ENCODE measurements at places on chromosomes 16 and 17.

- no peak for DNase-seq
Observed at GRCh38 chr17:80465327-80465974, 11.0 kb downstream of the NPTX1 start.

DNA sequence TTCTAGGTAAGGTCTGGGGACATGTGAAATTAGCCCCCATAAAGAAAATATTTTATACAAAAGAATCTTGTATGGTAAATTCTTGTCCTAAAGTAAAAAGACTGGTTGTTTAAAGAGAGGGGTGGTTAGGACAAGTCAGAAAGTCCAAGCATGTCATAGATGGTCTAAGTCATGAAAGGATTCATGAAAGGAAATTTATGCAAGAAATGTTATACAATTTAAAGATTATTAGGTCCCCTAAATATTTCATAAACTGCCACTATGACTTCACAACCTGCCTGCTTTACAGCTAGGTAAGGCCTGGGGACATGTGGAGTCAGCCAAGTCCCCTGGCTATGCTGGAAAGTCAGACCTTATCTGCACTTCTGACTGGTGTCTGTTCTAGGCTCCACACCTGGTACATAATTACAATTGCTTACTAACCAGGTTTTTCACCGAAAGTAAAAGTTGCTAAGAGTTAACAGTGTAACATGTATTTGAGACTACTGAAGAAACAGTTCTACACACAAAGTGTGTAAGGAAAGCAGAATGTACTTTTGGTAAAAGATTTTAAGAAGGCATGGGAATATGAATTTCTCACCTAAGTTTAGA lies 17.0 kb downstream of the N4BP1 start:
- no peak for DNase-seq

DNA sequence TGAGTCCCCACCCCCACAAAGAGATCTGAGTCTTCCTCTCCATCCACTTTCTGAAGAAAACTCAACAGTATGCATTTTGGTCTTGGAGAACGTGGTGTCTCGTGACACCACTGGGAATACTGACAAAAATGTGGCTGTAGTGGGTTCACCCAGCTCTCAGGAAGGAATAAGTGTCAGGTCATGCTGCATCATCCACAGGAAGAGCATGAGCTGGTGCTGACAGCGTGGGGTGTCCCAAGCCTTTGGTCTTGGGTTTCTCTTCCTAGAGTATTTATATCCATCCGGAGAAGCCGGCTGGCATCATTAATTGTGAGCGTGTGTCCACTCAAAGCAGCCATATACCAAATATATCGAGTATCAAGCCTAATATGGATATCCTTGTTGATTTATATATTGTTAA lies 55.9 kb downstream of the C17orf67 start:
- DNase-seq, result no peak

- no peak for DNase-seq
Observed at GRCh38 chr17:31249835-31250141, 47.3 kb downstream of the OMG start.

DNA sequence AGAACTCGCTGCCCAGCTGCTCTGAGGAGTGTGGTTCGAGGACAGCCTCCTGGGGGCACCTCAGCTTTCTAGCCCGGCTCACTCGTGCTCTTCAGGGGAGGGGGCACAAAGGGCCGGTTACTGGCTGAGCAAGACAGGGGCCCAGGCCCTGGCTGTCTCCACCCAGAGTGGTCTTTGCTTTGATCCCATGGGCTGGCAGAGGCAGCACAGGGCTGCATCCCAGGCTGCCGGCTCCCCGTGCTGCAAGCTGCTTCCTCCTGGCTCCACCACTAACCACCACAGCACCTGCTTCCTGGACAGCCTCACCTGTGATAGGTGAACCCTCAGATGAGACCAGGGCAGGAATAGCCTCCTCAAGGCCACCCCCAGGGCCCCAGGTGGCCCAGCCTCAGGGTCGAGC lies 6.8 kb downstream of the SPPL2C start:
- DNase-seq, result no peak

DNA sequence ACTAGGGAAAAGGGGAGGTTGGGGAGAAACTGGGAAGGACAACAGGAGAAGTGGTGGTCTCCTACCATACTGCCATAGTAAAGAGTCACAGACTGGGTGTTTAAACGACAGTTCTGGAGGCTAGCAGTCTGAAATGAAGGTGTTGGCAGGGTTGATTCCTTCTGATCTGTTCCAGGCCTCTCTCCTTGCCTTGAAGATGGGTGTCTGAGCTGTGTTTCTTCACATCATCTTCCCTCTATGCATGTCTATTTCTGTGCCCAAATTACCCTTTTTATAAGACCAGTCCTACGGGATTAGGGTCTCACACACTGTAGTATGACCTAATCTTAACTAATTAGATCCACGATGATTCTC lies 79.8 kb upstream of the TMEM97 start:
- no peak for DNase-seq

- peak; percentile 81 for DNase-seq
Observed at GRCh38 chr17:28494445-28495188, 11.5 kb upstream of the FOXN1 start.

DNA sequence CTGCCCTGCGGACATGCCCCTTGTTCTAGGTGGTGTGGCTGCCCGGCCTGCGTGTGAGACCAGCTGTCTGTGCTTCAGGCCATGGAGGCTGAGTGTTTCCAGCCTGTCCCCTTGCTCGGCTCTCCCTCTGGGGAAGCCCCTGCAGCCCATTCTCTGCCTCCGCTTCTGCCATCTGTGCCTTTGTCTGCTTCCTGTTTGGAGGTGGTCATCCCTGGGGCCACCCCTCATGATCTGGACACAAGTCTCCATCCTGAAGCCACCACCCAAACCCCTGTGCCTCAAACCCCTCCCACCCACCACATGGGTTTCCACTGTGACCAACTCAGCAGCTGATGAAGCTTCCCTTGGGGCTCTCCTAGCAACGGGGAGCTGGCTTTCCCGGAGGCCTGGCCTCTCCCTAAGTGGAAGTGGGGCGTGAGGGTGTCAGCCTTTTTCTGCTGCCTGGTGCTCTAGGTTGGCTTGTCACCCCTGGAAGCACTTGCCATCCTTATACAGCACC lies 184.9 kb downstream of the SEC14L1 start:
- no peak for DNase-seq

GRCh38 chr17:14196377-14196997 lies 40.2 kb downstream of the CDRT15 start:
- DNase-seq, result no peak

DNA sequence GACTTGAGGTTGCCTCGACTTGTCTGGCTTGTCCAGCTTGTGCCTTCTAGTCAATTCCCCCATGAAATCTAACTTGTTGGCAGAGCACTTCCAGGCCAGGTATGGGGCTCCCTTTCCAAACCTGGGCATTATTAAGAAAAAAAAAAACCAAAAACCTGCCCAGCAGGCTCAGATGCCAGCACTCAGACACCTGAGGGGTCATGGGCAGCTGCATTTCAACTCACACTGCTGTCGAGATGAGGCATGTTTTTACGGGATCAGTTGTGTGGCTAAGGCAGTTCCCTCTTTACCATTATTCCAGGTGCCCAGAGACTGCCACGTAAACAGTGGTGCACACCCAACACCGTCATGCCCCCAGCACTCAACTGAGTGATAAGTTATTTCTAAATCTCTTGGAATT lies 17.8 kb downstream of the TMEM11 start:
- no peak for DNase-seq

DNA sequence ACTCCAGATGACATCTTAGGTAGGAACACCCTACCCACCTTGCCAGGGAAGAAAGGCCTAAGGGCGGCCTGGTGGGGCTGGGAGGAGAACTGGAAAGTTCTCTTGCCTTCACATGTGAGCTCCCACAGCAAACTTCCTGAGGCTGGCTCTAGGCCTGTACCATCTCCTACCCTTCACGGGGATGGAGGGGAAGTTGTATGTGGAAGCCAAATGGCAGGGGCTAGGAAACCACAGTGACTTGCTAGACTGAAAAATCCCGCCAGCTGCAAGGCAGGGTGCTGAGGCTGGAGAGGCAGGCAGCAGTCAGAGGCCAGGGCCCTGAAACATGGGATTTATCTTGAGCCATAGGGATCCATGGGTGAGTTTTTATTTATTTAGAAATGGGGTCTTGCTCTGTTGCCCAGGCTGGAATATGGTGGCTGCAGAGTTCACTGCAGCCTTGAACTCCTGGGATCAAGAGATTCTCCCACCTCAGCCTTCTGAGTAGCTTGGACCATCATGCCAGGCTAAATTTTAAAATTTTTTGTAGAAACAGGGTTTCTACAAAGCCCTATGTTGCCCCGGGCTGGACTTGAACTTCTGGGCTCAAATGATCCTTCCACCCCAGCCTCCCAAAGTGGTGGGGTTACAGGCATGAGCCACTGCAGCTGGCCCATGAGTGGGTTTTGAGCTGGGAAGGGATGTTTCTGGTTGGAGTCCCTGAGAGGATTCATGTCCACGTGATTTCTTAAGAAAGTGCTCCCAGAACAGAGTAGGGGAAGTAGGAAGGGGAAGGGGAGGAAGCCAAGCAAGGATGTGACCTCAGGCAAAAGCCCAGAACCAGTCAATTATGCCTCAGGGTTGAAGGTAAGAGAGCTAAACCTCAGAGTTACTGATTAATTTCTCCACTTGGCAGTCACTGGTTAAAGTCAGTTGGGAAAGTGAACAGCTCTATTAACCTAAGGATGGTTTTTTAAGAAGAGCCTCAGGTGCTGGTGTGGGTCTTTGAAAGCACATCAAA lies 4.0 kb upstream of the KAT8 start:
- no peak for DNase-seq

DNA sequence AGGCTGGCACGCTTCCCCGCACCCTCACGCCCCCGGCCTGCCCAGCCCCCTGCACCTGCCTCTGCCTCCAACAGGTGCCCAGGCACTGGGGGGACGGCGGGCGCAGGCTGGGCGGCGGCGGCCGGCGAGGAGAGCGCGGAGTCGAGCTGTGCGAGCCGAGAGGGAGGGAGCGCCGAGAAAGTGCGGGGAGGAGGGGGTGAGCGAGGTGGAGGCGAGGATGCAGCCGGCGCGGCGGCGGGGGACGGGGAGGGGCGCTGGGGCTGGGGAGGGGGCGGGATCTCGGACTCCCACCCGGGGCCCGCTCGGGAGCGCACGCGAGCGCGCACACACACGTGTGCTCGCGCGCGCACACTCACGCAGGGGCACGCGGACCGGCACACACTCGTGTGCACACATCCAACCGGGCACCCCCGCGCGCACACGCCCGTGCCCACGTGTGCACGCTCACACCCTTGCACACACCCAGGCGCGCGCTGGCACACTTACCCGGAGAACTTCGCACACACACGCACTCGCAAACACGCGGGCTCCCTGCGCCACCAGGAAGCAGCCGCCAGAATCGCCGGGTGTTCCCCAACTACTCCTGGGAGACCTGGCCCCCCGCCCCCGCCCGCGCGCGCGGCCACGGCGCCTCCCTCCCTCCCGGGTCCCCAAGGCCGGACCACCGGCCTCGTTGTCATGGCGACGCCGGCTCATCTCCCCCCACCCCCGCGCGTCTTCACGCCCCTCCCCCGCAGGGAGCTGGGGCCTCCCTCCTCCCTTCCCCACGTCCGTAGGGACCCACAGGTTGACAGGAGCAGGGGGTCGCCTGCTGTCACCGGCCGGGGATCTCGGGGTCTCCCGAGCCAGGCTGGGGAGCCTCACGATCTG lies at the start of gene DOC2A:
Gene DOC2A (minus strand): TSS at position 184 of the 870 bp plus-strand sequence. CDS start 805 bp downstream, outside the sequence.
- DNase-seq, result no peak
